Cerebellar nuclear complex (tissue), 1 donor: ENCODE measurements at places on chromosomes 12 and 14.

DNA sequence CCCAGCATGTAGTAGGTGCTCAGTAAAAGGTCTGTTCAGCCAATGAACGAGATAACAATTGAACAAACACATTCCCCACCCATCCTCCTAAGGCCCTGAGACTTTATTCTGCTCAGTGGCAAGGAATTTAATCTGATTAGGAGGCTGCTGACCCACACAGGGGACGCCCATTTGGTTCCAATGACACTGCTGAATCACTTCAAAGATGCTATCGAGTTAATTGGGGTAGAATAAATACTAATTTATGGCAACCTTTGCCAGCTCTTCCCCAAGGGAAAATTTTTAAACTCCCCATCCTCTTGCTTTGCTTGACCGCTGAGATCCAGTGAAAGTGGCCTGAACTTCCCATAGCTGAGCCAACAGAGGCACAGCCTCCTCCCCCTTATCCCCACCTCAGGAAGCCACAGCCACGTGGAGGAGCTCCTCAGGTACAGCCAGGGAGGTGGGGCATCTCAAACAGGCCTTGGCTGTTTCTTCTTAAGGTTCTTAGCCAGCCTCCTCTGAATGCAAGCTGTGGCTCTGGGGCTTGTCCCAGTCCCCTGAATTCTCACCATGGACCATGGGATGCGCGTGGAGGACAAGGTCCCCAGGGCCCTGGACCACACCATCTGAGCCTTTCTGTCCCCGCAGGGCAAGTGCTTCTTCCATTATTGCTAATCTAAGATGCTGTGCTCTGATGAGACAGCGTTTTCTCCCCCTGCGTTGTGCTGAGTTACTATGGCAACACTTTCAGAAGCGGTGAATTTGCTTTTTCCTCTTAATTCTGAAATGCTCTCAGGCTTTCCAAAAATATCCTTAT, 26.7 kb downstream of the C14orf132 start:
- no peak for DNase-seq

- no peak for DNase-seq
These were observed 135.3 kb upstream of the SOX5 start for GRCh38 chr12:24084800-24085199.

- DNase-seq = peak; percentile 11
These were observed 69.9 kb upstream of the CNTN1 start for GRCh38 chr12:40622246-40622838.

DNA sequence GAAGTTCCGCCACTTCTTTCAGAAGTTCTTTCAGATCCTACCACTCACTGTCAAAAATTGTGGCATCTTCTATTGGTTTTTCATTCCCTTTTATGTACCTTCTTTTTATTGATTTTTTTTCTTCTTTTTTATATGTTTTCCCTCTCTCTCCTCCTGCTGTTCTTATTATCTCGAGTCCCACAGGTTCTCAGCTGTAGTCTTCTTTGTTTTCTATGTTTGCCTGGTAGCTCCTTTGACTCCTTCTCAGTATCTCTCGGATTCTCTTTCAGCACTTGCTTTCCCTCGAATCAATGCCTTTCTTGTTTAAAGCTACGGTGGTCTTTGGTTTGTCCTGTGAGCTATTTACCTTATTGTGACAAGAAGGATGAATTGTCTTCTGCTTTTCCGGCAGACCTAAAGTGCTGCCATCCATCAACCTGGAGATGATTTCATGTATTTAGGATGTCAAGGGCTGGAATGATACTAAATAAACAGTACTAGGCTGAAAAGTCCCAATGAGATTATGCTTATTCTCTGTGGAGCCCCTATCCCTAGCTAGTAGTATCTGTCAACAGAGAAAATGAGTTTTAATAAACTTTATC, 541.7 kb downstream of the NOVA1 start:
- DNase-seq = no peak

DNA sequence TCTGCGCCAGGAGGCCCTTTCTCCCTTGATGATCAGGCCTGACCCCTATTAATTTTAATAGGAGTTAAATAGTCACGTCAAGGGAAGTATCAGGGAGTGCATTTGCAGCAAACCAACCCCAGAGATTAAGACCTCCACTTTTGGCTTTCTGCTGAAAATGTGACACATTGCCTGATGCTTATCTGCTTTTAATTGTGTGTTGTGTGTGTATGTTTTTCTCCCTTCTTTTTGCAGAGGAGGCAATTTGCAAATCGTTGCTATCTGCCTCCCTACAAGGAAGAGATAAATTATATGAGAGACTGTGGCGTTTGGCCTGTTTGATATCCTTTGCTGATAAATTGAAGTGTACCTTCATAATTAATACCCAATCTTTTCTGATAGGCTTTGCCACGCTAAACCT, 822.9 kb downstream of the VRK1 start:
- DNase-seq = no peak

DNA sequence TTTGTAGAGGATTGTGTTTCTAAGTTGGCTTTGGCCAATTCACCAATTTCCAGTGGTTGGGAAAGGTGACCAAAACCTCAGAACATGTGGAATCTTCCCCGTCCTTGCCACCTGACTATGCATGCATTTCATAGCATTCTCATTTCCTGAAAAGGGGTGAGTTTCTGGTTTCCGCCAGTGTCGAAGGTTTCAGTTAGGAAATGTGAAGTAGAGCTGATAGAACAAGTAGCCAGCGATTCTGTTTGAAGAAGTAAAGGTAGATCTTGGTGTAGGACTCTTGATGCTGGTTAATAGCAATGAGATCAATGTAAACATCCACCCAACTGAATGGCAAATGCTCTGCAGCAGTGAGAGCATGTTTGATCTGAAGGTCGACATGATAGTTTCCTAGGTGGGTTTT, 15.9 kb downstream of the SMOC1 start:
- DNase-seq = no peak

DNA sequence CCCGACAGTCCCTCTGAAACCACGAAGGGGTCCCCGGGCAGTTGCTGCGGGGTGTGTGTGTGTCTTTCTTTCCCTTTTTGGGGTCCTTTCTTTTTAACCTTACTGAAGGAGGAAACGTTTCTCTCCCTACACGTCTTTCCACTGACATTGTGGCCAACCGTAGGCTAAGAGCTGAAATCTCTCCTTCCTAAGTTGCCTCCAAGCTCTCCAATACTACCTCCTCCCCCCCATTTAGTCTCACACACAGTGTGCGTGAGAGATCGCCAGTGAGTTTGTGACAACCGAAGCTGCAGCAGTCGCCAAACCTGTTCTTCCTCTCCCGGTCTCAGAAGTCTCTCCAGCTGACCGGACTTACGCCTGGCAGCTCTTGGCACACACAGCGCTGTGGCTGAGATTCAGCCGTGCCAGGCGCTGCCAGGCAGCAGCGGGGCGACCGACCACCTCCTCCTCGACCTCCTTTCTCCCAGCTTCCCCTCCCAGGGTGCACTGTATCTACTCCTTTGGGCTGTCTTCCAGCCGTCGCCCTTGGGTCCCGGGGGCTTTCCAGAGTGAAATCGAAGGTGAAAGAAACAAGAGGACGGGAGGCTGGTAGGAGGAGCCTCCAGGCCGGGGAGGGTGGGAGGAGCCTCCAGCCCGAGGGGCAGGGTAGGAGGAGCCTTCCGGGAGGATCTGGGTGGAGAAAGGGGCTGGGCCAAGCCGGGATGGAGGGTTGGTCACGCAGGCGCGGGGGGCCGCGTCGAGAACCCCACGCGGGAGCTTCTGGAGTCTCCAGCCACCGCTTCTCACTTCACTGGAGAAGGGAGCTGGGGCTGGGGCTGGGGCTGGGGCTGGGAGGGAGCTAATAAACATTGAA, at the start of gene TMTC2:
TSS of gene TMTC2 (plus strand) at position 739 of the 853 bp plus-strand sequence.
- peak; percentile 71 for DNase-seq

GRCh38 chr12:98757455-98757854, 112.4 kb downstream of the APAF1 start:
- no peak for DNase-seq

DNA sequence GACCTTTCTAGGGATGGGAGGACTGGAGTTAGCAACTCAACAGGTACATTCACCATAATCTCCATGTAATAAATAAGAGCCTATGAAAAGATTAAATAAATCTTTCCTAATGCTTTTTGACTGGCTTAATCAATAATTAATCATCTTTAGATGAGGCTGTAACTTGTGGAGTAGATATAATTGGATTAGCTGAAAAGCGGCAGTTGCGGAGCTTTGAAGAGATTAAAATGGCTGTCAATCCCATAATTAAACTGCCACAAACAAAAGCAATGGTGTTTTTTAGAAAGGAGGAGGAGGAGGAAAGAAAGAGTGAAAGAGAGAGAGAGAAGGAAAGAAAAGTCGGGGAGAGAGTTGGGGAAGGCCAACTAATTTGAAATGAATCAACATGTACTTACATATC, 70.7 kb upstream of the TMEM263 start:
- no peak for DNase-seq

DNA sequence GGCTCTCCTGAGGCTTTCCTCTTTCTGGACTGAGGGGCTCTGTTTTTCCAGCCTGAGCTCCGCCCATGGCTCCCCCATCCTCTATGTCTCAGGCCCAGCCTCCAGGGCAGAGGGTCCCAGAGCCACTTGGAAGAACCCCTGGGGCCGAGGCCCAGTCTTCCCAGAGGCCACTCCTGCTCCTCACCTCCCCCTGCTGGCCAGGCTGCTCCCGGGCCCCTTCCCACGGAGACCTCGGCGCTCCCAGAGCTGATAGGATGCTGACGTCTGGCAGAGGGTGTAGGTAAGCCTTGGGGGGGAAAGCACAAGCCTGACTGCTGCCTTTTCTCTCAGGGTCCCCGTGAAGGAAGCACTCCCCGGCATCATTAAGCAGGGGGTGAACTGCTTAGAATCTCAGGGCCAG, 51.4 kb downstream of the ERH start:
- DNase-seq = no peak

- DNase-seq = no peak
These were observed 208.9 kb downstream of the CACNA1C start for GRCh38 chr12:2261708-2262107.

DNA sequence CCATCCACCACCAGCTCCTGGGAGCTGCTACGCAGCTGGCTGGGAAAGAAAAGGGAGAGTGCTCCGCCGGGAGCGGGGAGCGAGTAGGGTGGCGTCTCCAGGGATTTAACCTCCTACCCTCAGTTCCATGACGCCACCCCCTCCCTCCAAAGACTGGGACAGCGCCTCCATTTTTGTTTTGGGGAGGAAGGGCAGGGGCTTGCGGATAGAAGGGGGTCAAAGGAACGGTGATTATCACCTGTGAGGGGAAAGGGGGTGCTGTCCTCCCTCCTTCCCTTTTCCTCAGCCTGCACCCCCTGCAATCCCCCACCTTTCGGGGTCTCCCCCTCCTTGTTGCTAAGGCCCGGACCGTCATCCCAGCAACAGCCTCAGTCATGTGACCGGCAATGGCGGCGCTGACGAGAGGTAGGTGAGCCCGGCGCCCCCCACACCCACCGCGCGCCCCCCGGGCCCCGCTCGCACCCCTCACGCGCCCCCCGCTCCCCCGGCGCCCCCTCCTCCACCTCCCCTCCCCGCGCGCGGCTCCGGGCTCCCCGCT, at the start of gene DTX3:
TSS of gene DTX3 (plus strand) at position 371 of the 538 bp plus-strand sequence. CDS start 1,694 bp downstream, outside the sequence.
- no peak for DNase-seq

DNA sequence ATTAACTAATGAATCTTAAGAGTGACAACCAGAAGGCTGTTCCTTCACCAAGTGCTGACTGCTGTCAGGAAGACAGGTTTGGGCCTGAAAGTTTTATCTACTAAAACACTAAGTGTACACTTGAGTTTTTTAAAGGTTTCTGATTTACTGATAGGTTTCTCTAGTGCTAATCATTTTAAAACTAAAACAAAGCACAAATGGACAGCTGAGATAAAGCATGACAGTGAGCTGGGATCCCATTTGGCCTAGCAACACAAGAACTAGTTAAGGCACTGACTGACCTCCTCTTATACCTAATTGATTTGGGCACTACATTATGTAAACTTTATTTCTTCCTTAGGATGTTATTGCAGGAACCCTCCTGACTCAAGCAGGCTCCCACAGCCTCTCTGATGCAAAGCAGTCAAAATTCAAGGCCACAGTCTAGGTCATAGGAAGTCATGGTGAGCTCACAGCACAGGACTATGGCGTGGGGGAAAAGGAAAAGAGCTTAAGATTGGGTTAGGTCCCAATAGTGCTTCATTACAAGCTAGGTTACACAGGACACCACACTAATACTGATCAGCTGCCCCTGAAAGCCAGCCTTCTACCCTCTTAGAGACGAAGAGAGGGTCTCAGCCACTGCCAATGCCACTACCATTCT, 3.5 kb downstream of the STXBP6 start:
- no peak for DNase-seq

DNA sequence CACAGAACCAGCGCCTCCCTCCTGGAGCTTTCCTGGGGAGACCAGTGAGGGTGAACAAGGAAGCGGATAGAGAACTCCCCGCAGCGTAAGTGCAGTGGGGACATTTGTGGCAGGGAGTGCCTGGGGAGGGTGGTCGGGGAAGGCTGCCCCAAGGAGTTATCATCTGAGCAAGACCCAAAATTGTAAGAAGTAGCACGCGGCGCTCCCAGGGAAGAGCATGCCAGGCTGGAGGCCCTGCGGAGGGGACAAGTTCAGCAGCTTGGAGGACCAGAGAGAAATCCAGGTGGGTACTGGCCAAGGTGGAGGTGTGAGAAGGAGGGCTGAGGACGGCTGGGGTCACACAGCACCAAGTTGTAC, 46.2 kb upstream of the RIMBP2 start:
- DNase-seq = no peak

GRCh38 chr12:117444781-117445180, 83.4 kb upstream of the NOS1 start:
- no peak for DNase-seq
